ENCODE measurements at places on chromosomes 6 and 20. TPM values are rescaled to one million over a fixed set of nuclear protein-coding genes. Genes with fewer than 3 reads are reported as not detected.
A peak's percentile ranks its signal among the peaks of the same experiment; 100 is the strongest.

Gene WFDC13
- total RNA-seq = not detected

Gene ARG1
- 4.6 TPM for total RNA-seq

DNA sequence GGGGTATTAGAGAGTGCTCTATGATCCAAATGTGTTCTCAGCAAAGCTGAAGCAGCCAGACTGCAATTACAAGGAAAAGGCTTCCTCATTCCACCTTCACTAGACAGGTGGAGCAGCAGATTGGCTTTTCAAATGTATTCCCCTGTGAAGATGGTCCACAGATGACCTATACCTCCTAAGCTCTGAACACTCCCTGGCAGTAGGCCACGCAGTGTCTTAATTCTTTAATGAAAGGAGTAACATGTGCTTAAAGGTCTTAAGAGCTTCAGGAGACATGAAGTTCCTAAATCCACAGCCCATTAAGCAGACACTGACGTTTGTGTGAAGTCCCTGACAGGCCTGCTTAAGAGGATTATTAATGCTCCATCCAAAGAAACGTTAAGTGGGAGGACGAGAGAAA is 138.9 kb upstream of the NUP153 start:
- H3K27me3 ChIP-seq = no peaks in the 10 kb centered on the region
- H3K36me3 ChIP-seq = no peaks in the 10 kb centered on the region
- H3K4me1 ChIP-seq = peaks cover 2% of the 10 kb centered on the region
- H3K4me3 ChIP-seq = no peak overlapping the region
- H3K27ac ChIP-seq = peak overlapping the region; percentile 28

Gene TP53TG5
- 0.66 TPM for total RNA-seq

GRCh38 chr6:4008324-4009047 is 70.5 kb downstream of the FAM217A start:
- DNase-seq = no peak
- no peaks in the 10 kb centered on the region for H3K36me3 ChIP-seq
- no peaks in the 10 kb centered on the region for H3K4me1 ChIP-seq
- no peak overlapping the region for H3K27ac ChIP-seq
- H3K4me3 ChIP-seq = no peak overlapping the region

- no peak overlapping the region for H3K27ac ChIP-seq
- H3K4me1 ChIP-seq = peaks cover 7% of the 10 kb centered on the region
- H3K36me3 ChIP-seq = no peaks in the 10 kb centered on the region
- no peak for DNase-seq
- peak overlapping the region; percentile 66 for H3K4me3 ChIP-seq
Measured at GRCh38 chr20:3471397-3472021, 691 bp downstream of the ATRN start.

Gene TSPO2
- total RNA-seq = not detected

DNA sequence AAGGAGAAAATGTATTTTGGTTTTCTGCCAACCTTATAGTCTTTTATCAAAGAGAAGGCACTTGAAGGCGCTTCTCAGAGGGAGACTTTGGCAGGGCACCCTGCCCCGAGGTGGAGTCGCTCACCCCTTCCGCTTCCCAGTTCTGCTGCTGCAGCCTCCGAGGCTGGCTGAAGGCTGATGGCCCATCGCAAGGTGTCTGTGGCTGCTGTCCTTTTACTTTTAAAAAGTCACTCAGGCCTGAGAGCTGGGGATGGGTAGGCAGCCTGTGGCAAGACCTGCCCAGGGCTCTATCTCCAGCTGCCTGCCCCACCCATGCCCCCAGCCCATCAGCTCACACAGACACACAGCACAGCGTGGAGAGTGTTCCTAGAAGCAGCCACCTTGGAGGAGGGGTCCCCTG is 206.6 kb upstream of the CST7 start:
- H3K4me1 ChIP-seq = no peaks in the 10 kb centered on the region
- H3K36me3 ChIP-seq = no peaks in the 10 kb centered on the region
- no peaks in the 10 kb centered on the region for H3K27me3 ChIP-seq
- H3K4me3 ChIP-seq = no peak overlapping the region

- peak; percentile 66 for DNase-seq
- no peaks in the 10 kb centered on the region for H3K27me3 ChIP-seq
- no peak overlapping the region for H3K4me3 ChIP-seq
- peak overlapping the region; percentile 73 for H3K27ac ChIP-seq
Measured at GRCh38 chr6:16184129-16184528, 54.3 kb upstream of the GMPR start.

Gene PNLDC1
- total RNA-seq = 0.26 TPM

DNA sequence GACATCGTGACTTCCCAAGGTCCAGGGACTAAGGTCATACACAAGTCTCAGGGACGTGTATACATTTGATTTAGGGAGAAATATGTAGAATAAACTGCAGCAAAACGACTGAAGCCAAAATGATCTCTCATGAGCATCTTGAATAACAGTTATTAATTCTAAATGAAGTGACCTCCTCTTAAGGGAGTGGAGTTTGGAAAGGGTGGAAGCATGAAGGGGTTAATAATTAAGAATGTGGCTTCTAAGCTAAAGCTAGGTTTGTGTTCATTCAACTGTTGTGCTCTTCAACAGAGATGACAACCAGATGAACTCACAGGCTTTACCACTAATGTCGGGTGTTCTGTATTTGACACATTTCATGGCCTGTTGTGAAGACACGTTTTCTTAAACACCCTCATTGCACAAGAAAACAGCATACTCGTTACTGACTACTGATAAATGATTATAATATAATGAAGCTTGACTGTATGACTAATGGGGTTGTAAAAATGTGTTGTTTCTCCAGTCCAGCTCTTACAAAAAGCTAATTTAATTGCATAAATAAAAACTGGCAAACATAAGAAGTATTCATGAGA is 1.5 kb downstream of the PPP1R14C start:
- DNase-seq = no peak
- no peaks in the 10 kb centered on the region for H3K36me3 ChIP-seq
- H3K4me3 ChIP-seq = no peak overlapping the region
- no peaks in the 10 kb centered on the region for H3K4me1 ChIP-seq

GRCh38 chr6:73965539-73966029 is 269.6 kb downstream of the CD109 start:
- no peaks in the 10 kb centered on the region for H3K27me3 ChIP-seq
- no peaks in the 10 kb centered on the region for H3K36me3 ChIP-seq
- no peak overlapping the region for H3K4me3 ChIP-seq
- no peak for DNase-seq
- H3K4me1 ChIP-seq = no peaks in the 10 kb centered on the region

DNA sequence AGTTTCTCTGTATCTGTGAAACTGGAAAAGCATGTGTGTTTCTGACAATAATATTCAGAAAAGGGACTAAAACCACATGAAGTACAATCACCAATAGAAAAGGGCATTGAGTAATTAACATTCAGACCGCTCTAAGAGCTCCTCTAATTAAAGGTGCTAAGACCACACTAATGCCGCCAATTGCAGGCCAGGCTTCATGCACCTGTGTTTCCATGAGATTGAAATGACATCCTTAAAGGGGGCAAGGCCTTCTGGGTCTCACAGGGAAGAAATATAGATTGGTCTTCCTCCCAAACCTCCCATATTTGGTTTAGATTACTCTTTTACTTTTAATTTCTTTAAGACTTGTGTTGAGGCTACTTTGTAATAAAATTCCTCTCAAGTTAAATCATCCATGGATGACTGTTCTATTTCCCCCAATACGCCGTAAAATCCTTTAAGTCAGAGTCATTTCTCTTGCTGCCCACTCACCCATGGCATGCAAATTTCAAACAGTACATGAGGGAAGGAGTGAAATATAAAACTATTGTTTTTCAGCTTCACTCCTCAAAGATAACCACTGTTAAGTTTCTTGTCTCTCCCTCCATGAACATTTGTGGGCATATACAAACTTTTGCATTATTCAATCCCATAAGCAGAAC is 110.6 kb downstream of the UBE3D start:
- DNase-seq = no peak
- no peak overlapping the region for H3K4me3 ChIP-seq
- no peak overlapping the region for H3K27ac ChIP-seq
- H3K27me3 ChIP-seq = no peaks in the 10 kb centered on the region
- H3K36me3 ChIP-seq = no peaks in the 10 kb centered on the region

- H3K36me3 ChIP-seq = no peaks in the 10 kb centered on the region
- no peaks in the 10 kb centered on the region for H3K27me3 ChIP-seq
- no peak overlapping the region for H3K4me3 ChIP-seq
- DNase-seq = peak; percentile 48
Measured at GRCh38 chr20:3157817-3158216, 1.8 kb downstream of the FASTKD5 start.

Gene FILIP1
- total RNA-seq = 53.3 TPM

Gene IMPG1
- total RNA-seq = not detected

DNA sequence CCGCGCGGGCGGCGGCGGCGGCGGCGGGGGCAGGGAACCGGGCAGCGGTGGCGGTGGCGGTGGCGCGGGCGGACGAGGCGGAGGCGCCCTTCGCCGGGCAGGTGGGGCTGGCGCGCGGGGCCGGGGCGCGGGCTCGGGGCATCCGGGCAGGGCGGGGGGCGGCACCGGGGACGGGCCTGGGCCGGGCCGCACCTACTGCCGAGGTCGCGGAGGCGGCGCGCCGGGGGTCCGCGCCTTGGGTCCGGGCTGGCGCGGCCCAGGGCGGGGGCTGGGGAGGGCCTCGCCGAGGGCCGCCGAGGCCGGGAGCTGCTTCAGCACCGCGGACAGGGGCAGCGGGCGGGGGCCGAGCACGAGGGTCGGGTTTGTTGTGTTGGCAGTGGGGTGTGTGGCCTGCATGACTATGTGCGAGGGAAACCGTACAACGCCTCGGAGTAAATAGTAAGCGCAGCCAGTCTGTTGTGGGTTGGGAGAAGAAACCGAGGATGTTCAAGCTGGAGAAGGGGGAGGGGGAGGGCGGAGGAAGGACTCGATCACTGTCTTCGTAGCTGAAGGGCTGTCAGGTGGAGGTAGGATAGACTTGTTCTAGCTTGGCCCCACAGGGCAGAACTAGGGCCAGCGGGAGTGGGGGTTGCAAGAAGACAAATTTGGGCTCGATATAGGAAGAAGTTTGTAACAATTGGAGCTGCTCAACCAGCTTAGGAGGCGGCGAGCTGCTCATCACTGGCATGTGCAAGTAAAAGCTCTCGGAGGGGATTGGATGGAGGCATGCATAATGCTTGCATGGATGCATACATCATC is 593 bp downstream of the MMP24 start:
- no peaks in the 10 kb centered on the region for H3K36me3 ChIP-seq
- no peaks in the 10 kb centered on the region for H3K27me3 ChIP-seq
- H3K4me1 ChIP-seq = no peaks in the 10 kb centered on the region
- no peak overlapping the region for H3K27ac ChIP-seq
